ENCODE measurements at places on chromosomes 16 and 17.
A peak's percentile ranks its signal among the peaks of the same experiment; 100 is the strongest.

GRCh38 chr16:69399361-69399760 lies 13.6 kb upstream of the TERF2 start:
- no peak for DNase-seq

- DNase-seq: no peak
Observed at GRCh38 chr17:78573955-78574354, 3.2 kb downstream of the DNAH17 start.

GRCh38 chr17:1156864-1157263 lies 22.9 kb downstream of the ABR start:
- DNase-seq: peak; percentile 12

GRCh38 chr16:55043499-55043898 lies 112.8 kb downstream of the IRX5 start:
- DNase-seq: no peak

DNA sequence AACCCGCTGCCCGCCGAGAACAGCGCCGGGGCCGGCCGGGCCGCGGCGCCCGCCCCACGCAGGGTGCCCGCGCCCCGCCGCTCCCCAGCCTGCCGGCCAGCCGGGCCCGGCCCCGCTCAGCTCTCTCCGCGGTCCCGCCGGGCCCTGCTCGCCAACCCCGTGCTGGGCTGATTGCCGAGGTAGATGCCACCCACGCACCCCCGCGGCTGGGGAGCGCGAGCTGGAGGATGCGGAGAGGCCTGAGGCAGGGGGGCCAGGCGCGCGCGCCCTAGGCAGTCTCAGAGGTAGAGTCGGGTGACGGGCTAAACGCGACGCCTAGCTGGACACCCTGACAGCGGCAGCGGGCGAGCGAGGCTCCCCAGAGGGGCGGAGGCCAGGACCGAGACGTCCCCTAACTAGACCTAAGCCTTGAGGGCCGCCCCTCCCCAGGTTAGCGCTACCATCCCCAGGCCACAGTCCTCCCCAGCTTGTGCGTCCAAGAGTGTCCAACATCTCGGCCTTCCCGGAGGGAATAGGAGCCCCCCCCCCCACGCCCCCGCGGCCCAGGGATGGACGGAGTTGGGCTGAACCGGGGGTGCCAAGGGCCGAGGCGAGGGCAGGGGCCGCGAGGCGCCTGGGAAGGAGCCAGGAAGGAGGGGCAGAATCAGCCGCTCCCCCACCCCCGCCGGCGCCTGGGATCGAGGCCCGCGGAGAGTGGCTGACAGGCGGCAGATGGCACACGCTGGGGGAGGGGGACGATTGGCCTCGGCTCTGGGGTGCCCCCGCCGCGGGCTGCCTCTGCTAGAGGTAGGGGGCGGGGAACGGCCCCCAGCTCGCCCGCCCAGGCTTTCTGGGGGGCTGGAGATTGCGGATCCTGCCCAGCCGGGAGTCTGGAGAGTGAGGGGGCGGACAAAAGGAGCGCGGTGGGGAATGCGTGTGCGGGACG lies 2.5 kb upstream of the ZNF423 start:
- DNase-seq: peak; percentile 43

DNA sequence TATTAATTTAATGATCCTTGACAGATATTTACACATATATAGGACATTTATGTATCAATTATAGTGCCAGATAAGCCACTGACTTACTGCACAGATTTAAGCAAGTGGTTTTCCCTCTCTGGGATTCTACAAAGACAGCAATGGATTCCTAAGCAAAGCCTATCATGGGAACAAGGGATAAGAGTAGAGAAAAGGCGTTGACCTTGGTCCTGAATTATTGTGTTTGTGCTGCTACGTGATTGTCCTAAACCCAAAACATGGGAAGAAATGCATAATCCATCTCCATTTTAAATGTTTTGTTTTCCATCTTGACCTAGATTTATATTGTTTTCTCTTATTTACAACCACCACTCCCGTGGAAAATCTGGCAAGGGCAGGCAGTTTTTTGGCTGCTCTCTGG lies 14.0 kb downstream of the SLFN11 start:
- no peak for DNase-seq

DNA sequence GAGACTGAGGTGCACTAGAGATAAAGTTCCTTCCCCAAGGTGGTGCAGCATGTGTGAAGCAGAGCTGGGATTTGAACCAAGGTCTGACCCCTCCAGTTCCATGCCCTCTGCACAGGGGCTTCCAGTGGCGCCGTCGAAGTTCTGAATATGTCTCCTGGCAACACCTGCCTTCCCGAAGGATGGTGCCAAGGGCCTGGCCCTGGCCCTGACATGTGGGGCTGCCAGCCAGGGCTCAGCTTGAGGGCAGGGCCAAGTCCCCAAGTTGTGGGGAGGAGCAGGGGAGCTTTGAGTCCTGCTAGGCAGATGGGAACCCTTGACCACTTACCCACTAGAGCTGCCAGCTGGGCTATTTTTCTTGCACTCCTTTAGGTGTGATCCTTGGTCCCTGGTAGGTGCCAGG lies 56.4 kb downstream of the NKD1 start:
- no peak for DNase-seq

DNA sequence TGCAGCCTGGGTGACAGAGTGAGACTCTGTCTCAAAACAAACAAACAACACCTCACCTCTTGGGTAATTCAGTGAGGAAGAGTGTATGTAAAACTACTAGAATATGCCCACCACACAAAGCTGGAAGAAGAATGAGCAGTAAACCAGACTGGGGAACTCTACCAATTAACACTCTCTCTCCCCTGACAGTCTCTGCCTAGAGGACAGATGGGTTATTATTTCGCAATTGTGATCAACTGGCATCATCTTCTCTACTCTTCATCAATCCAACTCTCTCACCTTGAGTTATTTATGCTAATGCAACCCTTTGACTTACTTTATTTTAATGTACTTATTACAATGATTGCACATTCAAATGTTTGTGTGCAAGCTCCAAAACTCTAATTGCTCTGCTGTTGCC lies 205.6 kb downstream of the XYLT1 start:
- no peak for DNase-seq

- DNase-seq: no peak
Observed at GRCh38 chr16:50765260-50765659, 23.4 kb downstream of the CYLD start.

DNA sequence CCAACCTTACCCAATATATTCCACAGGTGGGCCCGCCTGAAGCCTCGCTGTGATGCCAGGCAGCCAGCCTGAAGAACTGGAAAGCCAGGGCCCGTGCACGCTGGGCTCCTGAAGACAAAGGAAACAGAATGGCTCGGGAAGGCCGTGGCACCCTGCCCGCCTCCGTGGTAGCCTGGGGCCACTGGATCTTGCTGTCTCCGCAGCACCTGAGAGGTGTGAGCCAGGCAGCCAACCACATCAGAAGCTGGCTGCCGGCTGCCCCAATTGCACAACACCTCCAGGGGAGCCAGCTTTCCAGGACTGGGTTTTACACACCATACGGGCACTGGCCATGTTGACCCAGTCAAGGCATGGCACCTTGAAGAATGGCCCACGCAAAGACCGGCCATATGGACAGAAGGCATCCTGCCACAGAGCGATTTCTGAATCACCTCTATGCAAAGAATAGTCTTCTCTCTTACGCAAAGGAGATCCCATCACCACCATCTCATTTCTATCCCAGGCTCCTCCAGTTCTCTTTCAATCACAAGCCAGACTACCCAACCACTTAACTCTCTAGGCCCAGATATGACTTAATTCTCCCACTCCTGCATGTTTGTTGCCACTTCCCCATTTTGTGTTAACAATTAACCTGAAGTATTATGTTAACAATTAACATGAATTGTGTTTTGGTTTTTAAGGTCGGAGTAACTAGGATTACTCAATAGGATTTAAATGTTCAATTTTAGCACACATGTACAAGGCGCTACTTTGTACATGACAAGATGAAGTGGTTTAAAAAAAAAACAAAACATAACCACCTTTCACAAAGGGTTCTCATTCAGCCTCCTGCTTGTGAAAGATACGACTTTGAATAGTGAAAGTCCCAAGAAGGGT lies 32.1 kb downstream of the ZFHX3 start:
- DNase-seq: no peak

- DNase-seq: no peak
Observed at GRCh38 chr16:85136213-85136701, 24.0 kb upstream of the CIBAR2 start.

GRCh38 chr17:33671491-33671890 lies 378.4 kb upstream of the ASIC2 start:
- no peak for DNase-seq

GRCh38 chr16:70418993-70419318 lies 19.9 kb downstream of the ST3GAL2 start:
- DNase-seq: no peak
